Stomach (tissue), 19 donors: ENCODE measurements at places on chromosomes 13 and 19. TPM values are rescaled to one million over a fixed set of nuclear protein-coding genes. Genes with fewer than 3 reads are reported as not detected.

GRCh38 chr19:38283271-38283670, 18.9 kb downstream of the SPINT2 start:
- H3K4me1 ChIP-seq = peaks cover 52% of the 10 kb centered on the region
- H3K27ac ChIP-seq = no peak overlapping the region
- no peak overlapping the region for H3K4me3 ChIP-seq
- peaks cover 11% of the 10 kb centered on the region for H3K36me3 ChIP-seq
- no peak for DNase-seq
- H3K27me3 ChIP-seq = no peaks in the 10 kb centered on the region

DNA sequence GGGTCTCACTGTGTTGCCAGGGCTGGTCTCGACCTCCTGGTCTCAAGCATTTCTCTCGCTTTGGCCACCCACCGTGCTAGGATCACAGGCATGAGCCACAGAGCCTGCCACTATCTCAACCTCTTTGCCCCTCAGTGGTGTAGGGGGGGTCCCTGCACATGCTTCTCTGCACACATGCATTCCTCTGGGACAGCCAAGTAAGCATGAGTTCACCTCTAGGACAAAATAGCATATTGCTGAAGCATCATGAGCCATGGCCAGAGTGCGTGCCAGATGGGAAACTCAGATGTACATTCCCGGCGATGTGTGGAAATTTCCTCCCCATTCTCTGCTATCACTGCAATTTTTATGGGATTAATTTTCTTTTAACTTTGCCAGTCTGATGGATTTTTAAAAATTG, 23.1 kb downstream of the CHAF1A start:
- no peak for DNase-seq
- no peaks in the 10 kb centered on the region for H3K4me1 ChIP-seq
- peaks cover 56% of the 10 kb centered on the region for H3K36me3 ChIP-seq
- no peaks in the 10 kb centered on the region for H3K27me3 ChIP-seq
- H3K4me3 ChIP-seq = no peak overlapping the region

Gene PALM
- polyA plus RNA-seq = 14.8 TPM

GRCh38 chr13:50685491-50685890, 158.0 kb downstream of the DLEU7 start:
- H3K27ac ChIP-seq = no peak overlapping the region
- DNase-seq = peak; percentile 86
- no peaks in the 10 kb centered on the region for H3K4me1 ChIP-seq
- H3K36me3 ChIP-seq = no peaks in the 10 kb centered on the region

DNA sequence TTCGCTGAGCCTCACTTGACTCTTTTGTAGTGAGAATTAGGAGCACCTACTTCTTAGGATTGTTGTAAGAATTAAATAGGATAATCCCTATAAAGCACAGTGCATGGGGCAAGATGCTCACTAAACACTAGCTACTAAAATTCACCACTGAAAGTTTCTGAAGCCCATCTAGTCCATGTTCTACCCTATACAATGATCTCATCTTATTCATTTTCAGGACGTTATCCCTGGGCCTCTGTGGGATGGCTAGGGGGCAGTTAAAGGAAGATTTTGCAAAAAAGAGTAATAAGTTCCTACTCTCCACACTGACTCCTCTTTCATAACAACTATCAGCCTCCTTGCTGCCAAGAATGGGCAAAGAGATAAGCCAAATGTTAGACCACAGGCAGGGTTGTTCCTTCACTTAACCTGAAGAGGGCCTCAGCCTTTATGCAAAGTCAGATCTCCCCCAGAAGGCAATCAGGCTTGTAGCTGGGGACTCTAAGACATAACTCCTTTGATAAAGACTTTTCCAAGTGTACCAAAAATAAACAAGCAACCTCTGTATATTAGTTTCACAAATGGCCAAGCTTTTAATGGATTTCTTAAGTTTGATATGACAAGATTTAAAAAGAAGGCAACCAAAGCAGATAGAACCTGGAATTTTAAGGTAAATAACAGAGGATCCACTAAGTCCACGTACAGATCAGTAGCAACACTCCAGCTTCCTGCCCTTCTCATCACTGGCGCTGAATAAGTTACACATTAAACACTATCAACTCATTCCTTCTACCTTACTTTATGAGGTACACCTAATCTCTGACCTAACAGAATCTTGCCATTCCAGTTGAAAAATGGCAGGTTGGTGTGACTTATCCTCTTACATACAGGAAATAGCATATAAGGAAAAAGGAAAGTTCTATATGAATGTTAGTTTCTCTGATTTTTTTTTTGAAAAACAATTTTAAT, 44.4 kb downstream of the ELF1 start:
- no peaks in the 10 kb centered on the region for H3K27me3 ChIP-seq
- H3K4me3 ChIP-seq = no peak overlapping the region
- no peaks in the 10 kb centered on the region for H3K36me3 ChIP-seq
- DNase-seq = peak; percentile 81
- H3K27ac ChIP-seq = peak overlapping the region; percentile 52

DNA sequence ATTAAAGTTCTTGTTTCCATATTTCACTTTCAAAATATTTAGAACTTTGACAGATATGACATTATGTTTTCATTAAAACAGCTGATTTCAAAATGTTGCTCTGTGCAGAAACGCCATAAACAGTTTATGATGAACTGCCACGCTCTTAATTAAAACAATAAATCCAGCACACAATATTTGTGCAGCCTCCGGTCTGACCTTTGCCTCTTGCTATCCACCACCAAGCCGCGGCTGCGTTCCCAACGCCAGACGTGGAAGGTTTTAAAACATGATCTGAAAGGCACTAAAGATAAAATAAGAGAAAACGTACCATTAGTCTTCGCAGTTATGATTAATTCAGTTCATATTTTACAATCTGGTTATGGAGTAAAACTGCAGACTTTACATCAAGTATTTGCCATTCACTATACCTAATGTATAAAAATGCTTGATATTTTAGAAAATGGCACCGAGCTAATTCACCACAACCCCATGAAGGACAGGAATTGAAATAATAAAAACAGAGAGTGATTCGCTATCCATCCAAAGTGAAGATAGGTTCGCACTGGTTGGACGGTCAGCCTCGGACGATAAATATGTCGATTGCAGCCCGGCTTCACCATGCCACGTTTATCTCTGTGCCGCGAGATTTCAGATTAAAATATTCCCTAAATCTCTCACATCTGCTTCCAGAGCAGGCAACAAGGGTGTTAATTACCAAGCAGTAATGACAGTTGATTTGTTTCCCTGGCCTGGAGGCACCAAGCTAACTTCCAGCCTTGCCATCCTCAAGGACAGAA, 103.3 kb upstream of the ZNF507 start:
- H3K36me3 ChIP-seq = no peaks in the 10 kb centered on the region
- H3K27me3 ChIP-seq = no peaks in the 10 kb centered on the region
- H3K4me3 ChIP-seq = no peak overlapping the region
- no peak overlapping the region for H3K27ac ChIP-seq
- DNase-seq = no peak

- no peak overlapping the region for H3K4me3 ChIP-seq
- no peak overlapping the region for H3K27ac ChIP-seq
- H3K27me3 ChIP-seq = no peaks in the 10 kb centered on the region
- no peak for DNase-seq
- H3K36me3 ChIP-seq = no peaks in the 10 kb centered on the region
Measured at GRCh38 chr13:79831556-79831955, 350.6 kb downstream of the NDFIP2 start.

DNA sequence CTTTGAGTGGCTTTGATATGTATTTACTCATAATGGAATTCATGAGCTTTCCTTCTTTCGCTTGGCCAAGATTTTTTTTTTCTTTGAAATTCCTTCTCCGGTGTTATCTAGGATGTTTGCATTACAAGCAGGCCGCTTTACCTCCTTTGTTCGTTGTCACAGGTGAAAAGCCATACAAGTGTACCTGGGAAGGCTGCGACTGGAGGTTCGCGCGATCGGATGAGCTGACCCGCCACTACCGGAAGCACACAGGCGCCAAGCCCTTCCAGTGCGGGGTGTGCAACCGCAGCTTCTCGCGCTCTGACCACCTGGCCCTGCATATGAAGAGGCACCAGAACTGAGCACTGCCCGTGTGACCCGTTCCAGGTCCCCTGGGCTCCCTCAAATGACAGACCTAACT, 16.7 kb downstream of the KLF5 start:
- H3K27me3 ChIP-seq = no peaks in the 10 kb centered on the region
- peaks cover 11% of the 10 kb centered on the region for H3K36me3 ChIP-seq
- peak overlapping the region; percentile 67 for H3K27ac ChIP-seq
- H3K4me3 ChIP-seq = no peak overlapping the region

DNA sequence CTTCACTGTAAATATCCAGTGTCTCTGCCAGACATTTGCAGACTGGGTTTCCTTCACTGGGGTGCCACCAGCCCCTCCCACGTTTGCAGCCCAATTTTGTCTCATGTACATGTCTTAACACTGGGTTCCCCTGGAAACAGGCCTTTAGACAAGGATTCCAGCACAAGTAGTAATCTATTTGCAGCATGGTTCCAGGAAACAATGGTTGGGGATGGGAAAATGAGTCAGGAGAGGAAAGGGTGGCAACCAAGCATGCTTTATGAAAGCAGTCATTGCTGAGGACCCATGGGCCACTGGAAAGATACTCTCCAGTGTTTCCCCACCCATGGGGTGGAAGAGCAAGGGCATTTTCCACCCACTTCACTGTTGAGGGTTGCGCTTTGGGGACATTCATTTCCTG, 53.6 kb upstream of the FARP1 start:
- H3K27me3 ChIP-seq = no peaks in the 10 kb centered on the region
- H3K4me3 ChIP-seq = no peak overlapping the region
- no peak overlapping the region for H3K27ac ChIP-seq
- H3K4me1 ChIP-seq = peaks cover 7% of the 10 kb centered on the region
- no peaks in the 10 kb centered on the region for H3K36me3 ChIP-seq

DNA sequence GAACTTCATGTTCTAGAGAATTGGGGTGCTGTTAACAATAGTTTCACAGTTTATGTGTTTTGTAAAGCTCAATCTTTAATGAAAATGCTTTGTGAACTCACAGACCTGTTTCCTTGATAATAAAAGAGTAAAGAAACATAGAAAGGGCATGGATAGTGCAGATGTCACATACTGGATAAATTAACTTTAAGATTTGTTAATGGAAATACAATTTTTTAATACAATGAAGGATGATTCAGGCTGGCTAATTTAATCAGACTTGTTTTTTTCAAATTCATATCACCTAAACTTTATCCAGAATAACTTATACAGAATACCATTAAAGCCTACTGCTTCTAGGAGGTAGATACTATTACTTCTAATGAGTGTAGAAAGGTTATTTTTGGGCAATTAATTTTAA, 1033.5 kb upstream of the SLC10A2 start:
- H3K27ac ChIP-seq = no peak overlapping the region
- no peaks in the 10 kb centered on the region for H3K27me3 ChIP-seq
- no peaks in the 10 kb centered on the region for H3K36me3 ChIP-seq
- no peaks in the 10 kb centered on the region for H3K4me1 ChIP-seq
- no peak overlapping the region for H3K4me3 ChIP-seq
- no peak for DNase-seq

DNA sequence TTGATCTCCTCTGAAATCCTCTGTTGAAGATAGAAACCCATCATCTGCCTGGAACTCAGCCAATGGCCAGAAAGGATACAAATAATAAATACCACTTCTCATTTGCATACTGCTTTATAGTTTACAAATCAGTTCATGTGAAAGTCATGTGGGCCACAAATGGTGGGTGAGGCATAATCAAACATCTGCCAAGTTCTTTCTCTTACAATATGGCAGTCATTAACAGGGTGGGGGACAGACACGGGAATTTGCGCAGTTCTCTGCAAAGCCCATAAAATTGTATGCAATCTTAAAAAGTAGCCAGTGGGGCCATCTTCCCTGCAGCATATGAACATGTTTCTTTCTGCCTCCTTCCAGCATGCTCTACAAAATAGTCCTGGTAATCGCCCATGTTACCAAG, 59.6 kb downstream of the NUFIP1 start:
- no peaks in the 10 kb centered on the region for H3K27me3 ChIP-seq
- no peak overlapping the region for H3K27ac ChIP-seq
- H3K4me1 ChIP-seq = peaks cover 48% of the 10 kb centered on the region
- H3K36me3 ChIP-seq = no peaks in the 10 kb centered on the region
- H3K4me3 ChIP-seq = no peak overlapping the region
- DNase-seq = no peak

Gene SMAD9
- 4.2 TPM for polyA plus RNA-seq

GRCh38 chr13:48485432-48485831, 47.4 kb downstream of the RCBTB2 start:
- H3K27me3 ChIP-seq = no peaks in the 10 kb centered on the region
- H3K4me1 ChIP-seq = peaks cover 4% of the 10 kb centered on the region
- H3K4me3 ChIP-seq = no peak overlapping the region
- no peak for DNase-seq
- no peak overlapping the region for H3K27ac ChIP-seq
